ENCODE measurements at places on chromosomes 2 and 18.

DNA sequence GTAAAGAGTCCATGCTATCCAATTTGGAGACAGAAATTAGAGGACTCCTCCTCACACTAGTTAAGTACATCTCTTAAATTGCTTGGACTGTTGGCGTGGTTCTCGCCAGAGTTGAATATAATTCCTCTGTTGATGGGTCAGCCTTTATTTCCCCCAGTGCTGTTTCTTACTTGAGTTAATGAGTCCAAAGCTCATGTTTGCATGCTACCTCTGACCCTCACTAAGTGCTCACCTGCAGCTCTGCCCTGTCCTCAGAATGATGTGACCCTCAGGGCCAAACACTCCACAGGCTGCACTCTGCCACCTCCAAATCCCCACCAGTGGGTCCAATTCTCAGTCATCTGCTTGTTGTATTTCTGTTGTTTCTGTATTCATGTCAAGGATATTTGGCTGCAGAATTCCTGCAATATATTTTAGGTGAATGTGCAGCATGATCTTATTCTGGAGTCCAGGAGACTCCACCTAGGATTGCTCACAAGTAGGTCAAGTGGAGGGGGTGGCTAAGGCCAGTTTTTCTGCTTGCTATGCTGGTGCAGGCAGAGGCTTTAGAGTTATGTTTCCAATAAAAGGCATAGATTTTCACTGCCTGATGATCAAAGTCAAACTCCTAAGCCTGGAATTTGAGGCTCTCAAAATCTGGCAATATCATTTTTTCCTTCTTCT, 37.8 kb downstream of the RDH14 start:
- no peak for DNase-seq

DNA sequence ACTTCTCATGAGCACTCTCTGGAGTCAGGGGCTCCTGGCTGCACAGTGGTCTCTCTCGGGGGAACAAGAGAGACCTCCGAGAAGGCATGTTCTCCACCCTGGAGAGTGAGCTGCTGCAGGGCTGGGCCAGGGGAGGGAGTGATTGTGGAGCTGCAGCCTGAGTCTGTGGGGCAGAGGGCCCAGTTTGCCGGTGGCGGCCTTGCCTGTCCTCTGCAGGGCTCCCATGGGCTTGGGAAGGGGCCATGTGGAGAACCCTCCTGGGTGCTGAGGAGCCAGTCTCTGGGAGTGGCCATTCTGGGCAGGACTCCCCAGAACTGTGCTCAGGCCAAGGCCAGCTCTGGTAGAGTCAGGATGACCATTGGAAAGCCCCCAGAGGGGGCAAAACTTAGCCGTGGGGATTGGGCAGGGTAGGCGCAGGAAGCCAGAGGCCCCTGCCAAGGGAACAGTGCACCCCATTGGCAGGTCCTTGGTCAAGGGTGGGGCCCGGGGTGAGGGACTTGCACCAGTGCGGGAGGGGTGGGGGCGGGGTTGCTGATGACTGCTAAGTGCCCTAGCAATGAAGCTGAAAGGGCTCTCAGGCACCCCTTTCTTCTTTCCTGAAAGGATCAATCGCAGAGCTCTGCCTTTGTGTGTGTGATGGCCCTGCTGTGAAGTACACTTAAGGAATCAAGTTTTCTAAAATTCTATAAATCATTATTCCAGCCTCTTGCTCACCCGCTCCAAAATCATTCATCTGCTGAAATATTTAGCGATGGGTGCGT, 69.7 kb upstream of the BOD1L2 start:
- DNase-seq: no peak

DNA sequence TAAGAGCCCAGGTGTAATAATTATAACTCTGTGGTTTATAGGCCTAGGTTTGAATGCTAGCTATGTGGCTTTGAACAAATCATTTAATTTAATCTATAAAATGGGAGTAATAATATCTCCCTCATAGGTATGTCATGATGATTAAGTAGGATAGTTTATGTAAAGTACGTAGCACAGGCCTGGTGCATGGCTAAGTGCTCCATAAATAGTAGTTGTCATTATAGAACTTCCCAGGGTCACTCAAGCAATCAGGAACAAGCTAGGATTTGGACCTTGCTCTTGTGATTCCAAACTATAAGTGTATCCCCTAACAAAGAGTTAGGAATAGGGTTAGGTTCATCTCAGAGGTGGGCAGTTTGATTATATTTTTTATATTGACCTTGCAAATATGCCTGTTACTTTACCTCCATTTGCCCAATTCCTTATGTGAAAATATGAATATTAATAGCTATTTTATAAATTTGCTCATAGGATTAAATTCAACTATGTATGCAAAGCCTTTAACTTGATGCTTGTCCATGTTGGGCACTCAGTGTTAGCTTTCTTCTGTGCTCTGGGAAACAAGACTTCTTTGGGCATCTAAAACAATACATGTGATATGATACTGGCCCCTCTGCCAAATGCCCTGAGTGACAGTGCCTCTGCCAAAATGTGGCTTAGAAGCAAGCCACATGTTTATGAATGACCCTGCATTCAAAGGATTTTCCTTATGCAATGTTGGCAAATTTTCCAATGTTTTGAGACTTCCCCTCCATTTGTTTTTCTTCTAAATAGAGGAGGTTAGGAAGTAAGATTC, 353.6 kb downstream of the KIAA1328 start:
- DNase-seq: no peak

GRCh38 chr2:197851451-197851850, 47.1 kb downstream of the PLCL1 start:
- DNase-seq: no peak

GRCh38 chr2:139909136-139909535, 1128.9 kb upstream of the NXPH2 start:
- no peak for DNase-seq

DNA sequence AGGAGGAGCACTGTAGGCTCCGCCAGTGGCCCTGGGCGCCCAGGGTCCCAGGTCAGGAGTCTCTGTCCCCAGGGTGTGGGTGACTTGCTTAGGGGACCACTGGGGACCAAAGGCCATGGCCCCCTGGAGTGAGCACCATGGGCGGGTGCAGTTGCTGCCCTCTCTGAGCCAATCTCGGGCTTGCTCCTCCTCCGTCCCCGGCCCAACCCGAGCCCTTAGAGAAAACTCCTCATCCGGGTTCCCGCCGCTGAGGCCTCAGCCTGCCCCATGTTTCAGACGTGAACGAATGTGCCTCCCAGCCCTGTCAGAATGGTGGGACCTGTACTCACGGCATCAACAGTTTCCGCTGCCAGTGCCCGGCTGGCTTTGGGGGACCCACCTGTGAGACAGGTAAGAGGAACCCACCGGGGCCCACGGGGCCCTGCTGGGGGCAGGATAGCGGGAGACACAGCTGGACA, 38.6 kb downstream of the SNED1 start:
- no peak for DNase-seq

GRCh38 chr2:10009811-10010781, 33.3 kb upstream of the KLF11 start:
- DNase-seq: no peak

DNA sequence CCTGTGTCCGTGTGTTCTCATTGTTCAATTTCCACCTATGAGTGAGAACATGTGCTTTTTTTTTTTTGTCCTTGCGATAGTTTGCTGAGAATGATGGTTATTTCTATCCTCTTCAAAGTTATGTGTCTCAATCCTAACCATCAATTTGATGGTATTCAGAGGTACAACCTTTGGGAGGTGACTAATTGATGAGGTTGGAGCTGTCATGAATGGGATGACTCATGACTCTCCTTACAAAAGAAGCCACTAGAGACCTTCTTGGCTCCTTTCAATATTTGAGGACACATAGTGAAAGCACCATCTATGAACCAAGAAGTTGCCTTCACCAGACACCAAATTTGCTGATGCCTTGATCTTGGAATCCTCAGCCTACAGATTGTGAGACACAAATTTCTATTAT, 677.1 kb upstream of the DDX18 start:
- no peak for DNase-seq

DNA sequence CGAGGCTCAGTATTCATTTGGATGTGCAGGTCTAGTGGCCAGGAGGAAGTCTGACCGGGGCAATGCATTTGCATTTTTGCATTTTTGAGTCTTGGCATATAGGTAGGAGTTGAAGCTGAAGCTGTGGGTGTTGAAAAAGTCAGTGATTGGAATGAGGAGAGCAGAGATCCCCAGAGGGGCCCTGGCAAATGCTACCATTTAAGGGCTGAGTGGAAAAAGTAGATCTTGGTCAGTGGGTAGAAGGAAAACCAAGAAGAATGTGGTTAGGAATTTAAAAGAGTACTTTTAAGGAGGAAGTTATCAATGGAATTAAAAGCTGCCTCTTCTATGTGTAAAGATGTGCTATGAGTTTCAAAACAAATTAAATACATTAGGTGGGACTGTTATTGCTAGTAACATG, 143.0 kb downstream of the ZEB2 start:
- no peak for DNase-seq

DNA sequence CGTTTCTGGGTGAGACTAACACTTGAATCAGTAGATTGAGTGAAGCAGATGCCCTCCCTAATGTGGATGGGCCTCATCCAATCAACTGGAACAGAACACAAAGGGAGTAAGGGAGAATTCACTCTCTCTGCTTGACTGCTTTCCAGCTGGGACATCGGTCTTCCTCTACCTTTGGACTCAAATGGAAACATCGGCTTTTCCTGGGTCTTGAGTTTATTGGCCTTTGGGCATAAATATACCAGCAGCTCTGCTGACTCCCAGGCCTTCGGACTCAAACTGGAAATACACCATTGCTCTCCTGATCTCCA, 311.6 kb downstream of the STK39 start:
- DNase-seq: no peak

GRCh38 chr2:188964976-188965546, 9.1 kb upstream of the COL3A1 start:
- DNase-seq: no peak

DNA sequence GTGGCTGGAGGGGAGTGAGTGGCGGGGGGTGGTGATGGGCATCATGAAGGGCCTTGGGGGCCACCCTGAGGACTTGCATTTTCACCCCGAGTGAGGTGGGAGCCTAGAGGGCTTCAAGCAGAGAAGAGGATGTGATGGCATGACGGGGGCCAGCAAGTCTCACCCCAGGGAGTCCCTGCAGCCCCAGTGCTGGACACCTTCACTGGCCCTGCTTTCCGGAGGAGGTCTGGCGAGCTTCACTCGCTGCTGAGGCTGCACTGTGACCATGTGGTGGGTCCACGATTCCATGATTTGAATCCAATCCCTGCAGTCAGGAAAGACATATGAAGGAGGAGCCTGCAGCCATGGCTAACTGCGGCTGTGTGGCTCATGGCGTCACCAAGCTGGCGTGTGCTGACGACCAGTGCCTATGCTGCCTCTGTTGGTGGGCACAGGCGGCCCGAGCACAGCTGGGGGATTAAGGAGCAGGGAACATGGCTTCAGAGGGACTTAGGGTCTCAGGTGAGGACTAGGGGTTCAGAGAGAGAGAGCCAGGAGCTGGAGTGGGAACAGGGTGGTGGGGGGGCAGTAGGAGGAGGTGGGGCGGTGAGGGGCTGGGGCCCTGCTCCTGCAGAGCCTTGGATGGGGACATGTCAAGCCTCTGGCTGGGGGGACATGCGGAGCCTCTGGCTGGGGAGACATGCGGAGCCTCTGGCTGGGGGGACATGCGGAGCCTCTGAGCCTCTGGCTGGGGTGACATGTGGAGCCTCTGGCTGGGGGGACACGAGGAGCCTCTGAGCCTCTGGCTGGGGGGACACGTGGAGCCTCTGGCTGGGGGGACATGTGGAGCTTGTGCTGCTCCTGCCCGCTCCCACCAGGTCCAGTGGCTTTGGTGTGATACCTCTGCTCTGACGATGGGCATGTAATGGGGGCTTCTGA, 3.6 kb downstream of the ZAP70 start:
- DNase-seq: no peak

DNA sequence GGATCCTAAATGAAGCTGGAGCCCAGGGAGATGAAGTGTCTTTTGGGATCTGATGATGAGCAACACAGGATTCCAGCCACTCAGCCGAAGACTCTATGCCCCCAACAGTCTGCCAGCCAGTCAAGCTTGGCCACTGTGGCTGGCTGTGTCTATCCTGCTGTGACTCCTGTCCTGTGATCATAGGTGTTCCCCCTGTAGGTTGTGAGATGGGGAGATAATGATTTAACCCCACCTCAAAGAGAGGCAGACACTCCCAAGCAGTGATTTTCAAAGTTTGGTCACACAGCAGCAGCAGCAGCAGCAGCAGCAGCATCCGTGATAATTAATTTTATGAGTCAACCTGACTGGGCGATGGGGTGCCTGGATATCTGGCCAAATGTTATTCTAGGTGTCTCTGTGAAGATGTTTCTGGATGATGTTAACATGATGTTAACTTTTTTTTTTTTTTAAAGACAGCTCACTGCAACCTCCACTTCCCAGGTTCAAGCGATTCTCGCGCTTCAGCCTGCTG, 21.4 kb upstream of the RHOB start:
- no peak for DNase-seq

DNA sequence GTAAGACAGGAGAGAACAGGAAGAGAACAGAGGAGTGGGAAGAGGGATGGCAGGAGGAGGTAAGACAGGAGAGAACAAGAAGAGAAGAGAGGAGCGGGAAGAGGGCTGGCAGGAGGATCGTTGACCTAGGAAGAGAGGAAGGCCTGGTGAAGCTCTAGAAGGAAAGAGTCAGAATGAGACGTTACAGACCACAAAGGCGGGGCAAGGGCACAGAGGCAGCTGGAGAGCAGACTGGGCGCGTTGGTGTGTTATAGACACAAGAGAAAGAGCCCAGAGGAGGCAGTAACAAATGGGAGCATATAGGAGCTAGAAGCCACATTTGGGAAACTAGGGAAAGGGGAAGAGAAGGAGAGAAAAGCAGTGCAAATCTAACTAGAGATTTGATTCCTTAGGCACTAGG, 26.6 kb downstream of the PTRHD1 start:
- DNase-seq: no peak

DNA sequence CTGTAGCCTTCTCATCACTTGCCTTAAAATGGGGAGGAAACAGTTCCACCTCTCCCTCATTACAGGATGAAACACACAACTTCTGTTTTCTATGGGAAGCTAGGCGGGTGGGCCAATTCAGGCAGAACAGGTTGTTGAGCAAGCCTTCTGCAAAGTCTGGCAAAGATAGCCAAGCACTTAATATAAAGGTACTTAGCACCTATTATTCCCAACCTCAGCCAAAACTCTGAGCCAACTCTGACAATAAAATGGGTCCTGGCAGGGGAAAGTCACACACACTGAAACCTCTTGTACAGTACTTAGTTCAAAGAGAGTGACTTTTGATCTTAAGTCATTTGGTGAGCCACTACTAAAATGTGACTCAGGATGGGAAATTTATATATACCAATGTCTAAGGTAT, 15.8 kb upstream of the SOCS6 start:
- DNase-seq: no peak

- DNase-seq: no peak
These were observed 9.7 kb downstream of the FAM98A start for GRCh38 chr2:33589444-33589843.

GRCh38 chr2:144048631-144049060, 471.3 kb downstream of the ZEB2 start:
- no peak for DNase-seq
